Muscle of leg (tissue), 16 donors: ENCODE measurements at places on chromosomes 2 and 18. TPM values are rescaled to one million over a fixed set of nuclear protein-coding genes. Genes with fewer than 3 reads are reported as not detected.

DNA sequence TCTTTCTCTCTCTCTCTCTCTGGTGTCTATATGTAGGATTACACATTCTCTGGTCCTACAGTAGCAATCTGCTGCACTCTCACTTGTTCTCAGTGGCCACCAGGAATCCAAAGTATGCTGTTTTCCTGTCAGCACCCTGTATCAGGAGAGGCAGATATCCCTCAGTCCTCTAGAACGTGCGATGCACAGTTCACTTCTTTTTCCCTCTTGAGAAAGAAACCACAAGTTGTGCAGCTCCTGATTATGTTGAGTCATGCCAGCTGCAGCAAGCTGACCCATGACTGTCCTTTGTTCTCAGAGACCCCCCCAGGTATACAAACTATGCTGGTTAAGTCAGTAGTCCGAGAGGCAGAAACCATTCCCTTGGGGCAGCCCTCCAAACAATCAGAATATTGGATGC, 54.6 kb downstream of the LANCL1 start:
- DNase-seq: no peak

DNA sequence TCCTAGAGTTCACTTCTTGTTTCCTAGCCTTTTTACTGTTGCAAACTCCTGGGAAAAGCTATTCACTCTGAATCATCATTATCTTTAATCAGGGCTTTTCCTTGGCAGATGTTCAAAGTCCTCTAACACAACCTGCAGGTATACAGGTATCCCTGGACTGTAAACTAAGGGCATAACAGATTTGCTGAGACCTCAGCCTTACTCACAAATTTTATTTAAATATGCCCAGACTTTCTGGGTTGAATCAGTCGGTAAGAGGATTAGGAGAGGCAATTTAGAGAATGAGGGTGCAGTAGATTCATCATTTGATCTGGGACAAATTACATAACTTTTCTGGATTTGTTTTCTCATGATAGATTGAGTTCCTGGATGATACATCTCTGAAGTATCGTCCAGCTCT, 217.8 kb upstream of the STON1 start:
- DNase-seq: no peak

DNA sequence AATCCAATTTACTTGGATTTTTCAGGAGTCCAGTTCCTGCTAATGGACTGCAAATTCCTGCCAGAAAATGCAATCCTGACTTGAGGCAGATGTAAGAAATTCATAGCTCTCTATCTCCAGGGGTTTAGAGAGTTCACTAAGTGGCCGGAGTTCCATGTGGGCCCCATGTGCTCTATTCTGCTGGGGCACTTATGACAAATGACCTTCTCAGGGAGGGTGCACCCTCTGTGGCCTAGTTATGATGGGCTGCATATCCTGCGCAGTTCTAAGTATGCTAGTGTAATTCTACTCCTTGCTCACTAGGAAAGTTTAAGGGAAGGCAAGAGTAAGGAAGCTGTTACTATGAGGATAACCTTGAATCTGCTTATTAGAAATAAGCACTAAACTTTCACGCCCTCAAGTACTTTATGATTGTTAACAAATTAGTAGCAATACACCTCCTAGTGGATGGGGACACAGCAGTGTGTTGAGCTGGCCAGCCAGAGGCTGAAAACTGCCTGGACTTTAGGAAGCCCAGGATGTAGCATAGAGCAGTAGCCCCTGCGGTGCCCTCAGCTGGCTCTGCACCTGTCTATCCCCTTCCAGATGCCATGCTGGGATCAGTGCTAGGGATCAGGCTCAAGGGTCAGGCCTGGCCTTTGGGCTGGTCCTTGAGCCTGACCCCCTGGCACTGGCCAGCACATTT, 14.4 kb downstream of the SMYD1 start:
- peak; percentile 27 for DNase-seq

DNA sequence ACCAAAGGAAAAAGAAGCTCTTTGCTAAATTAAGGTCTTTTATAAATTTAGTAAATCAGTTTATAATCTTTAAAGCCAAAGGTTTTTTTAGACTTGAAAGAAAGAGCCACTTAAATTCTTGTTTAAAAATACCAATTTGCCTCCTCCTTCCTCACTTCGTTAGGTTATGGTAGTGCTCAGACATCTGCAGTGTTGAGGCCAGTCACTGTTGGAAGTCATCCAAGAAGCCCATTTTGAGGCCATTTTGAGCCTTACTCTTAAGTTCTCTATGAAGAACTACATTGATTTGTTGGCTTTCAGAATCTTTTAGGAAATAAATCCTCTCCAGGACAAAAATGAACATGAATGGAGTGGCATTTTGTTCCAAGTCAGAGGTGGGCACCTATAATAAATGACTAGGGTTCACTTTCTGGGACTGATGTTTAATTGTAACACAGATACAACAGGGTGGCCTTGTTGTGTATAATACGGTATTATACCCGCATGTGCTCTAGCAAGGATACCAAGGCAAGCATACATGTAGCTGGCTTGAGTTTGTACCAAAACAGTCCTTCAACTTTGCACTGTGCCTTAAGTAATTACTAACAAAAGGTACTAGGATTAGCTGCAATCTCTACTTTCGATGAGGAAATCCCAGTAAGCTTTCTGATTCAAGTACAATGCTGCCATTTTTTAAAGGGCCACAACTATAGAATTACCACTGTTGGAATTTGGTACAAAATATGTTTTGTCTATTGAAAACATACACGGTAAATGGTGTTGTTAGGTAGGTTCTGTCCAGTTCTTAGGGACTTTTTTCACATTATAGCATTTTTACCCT, 22.8 kb downstream of the SLC66A3 start:
- peak; percentile 49 for DNase-seq

DNA sequence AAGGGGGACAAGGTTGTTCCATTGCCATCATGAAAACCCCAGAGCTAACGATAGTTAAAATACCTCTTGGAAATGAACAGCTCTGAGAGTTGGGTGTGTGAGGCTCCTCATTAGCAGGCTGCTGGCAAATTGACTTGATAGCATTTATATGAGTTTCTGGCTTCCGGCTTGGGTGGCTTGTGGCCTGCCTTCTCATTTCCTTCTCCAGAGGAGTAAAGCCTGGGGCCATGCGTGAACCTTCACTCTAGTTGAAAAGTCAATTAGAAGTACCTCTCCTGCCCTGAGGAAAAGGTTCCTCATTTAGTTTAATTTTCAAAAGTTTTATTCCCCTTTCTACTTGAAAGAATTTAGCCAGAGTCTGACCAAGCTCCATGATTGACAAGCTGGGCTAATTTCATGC, 67.1 kb downstream of the MGAT5 start:
- no peak for DNase-seq

DNA sequence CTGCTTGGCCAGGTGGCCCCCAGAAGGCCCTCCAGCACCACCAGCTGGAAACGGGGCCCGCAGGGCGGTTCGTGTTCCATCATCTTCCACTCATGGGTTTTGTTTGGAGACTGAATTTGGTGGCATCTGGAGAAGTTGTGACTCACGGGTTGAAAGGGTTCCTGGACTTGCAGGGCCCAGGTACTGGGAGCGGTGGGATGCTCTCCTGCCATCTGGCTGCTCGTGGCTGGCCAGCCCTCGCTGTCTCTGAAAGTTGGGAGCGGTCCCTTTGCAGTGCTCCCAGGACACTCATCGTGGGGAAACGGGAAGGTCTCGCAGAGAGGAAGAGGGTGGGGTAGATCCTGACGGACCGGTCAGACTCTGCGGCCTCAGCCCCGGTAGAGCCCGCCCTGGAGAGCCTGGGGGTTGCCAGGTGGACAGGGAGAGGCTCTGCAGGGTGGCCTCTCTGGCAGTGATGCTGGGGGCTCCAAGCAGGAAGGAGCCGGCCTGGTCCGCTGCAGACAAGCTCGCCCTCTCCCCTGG, 47.5 kb downstream of the TWIST2 start:
- no peak for DNase-seq

GRCh38 chr2:66578054-66578686, 143.2 kb downstream of the MEIS1 start:
- peak; percentile 16 for DNase-seq

- DNase-seq: no peak
These were observed 15.7 kb upstream of the SERPINB2 start for GRCh38 chr18:63871836-63872235.

DNA sequence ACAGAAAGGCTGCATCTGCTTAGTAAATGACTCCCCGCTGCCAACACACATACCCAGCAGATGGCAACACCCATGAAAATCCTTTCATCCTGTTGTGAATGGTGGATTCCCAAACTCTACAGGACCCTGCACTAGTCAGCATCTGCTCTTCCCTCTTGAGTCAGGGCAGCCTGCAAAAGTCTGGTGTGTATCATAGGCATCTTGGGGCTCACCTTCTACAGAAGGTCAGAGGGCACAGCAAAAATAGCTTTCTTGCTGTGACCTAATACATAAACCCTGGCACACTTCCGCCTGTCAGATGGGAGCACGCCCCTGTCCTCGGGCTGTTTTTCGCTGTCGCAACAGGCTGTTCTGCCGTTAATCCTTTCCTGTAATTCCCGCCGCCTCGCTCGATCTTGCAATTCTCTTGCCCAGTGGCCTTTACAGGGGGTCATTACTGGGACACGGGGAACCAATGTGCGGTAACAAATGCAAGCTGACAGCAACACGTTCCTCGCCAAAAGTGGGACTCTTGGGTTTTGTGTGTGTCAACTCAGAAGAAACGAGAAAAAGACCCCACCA, 19.9 kb upstream of the SCYGR1 start:
- peak; percentile 51 for DNase-seq

DNA sequence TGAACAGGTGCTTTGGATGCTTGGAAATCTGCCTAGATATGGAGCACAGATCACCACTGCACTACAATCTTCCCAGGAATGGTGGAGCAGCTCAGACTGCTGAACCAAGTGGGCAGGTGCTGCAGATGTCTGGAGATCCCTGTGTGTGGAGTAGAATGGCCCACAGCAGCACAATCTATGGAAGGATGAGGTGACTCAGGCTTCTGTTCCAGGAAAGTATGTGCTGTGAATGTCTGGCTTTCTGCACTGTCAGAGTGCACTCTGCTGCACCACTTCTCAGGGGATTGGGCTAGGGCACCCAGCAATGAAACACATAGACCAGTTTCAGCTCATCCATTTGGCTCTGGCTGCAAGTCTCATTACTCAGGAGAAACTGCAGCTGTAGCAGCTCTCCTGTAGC, 865.4 kb upstream of the NXPH2 start:
- DNase-seq: no peak

DNA sequence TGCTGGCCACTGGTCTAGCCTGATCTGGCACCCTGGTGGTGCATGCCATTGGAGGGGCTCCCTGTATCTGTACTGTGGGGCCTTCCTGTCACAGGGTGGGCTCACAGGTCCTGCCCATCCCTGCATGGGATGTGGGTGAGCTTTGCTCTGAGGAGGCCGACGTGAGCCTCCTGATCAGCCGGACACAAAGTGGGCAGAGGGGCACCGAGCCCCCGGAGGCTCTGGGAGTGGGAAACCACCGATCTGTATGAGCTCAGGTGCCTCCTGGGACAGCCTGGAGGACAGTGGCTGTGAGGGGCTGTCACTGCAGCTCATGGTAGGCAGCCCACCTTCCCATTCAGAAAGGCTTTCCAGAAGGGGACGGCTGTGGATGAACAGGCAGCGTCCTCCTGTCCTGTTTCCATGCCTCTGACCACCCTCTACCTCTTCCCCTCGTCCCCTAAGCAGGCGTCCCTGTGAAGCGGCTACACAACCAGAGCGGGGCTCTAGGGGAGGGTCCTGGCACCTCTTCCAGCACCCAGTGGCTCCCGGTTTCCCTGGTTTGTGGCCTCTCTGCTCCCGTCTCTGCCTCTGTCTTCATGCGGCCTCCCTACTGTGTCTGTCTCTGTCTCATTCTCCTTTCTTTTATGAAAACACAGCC, 112.5 kb upstream of the OTOS start:
- no peak for DNase-seq

GRCh38 chr2:85222792-85223191, 89.6 kb downstream of the TCF7L1 start:
- DNase-seq: no peak

- peak; percentile 33 for DNase-seq
These were observed 73.7 kb upstream of the DNAJC10 start for GRCh38 chr2:182642328-182642727.

DNA sequence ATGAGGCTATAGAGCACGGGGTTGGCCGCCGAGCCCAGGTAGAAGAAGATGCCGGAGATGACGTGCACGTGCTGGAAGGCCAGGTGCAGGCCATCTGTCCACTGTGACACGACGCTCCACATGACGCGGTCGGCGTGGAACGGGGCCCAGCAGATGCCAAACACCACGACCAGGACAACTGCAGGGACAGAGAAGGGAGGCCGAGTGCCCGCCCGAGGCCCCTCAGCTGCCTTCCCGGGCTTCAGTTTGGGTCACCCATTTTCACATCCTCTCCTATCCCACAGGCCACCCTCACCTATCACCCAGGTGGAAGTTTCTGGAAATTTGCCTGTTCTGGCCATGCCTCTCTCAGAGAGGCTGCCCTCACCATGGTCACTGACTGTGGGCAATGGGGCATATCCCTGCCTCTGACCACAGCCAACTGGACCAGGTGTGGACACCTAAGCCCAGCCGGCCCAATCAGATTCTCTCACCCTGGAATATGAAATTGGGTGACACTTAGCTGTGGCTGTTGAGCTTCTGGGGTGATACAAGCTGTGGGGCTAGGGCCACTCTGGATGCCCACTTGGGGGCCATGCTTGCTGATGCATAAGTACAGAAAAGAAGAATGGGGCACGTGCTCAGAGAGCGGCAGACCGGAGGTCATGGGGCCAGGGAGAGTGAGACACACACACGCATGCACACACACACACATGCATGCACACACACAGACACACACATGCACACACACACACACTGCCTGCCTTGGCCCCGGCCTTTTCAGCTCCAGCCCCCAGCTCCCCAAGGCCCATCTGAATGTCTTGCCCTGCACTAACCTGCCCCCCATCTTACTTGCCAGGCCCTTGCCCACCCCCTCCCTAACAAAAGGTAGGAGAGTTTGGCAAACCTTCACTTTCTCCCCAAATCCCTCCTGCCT, 4.7 kb downstream of the NMUR1 start:
- DNase-seq: no peak

DNA sequence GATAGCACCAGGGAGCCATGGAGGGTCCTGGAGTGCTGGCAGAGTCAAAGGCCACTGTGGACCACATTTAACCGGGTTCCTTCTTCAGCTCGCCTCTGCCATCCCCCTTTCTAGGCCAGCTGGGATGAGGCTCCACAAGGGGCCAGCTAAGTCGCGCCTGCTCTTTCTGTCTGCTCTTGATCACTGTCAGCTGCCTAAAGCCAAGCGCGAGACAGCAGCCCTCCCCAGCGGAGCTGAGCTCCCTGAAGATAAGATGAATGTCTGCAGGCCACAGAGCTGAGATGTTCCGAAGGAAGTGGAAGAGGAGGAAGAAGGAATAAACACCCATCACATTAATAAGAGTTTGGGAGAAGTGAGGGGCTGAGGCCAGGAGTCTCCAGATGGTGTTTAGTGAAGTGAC, 99.6 kb downstream of the CELF4 start:
- DNase-seq: no peak

Gene POTEC
- total RNA-seq: not detected

Gene TUBA3E
- total RNA-seq: not detected

Gene CHST10
- 14.0 TPM for total RNA-seq

Gene SFT2D3
- total RNA-seq: 6.4 TPM

Gene IGFBP2
- 172 TPM for total RNA-seq

Gene NGEF
- 1.5 TPM for total RNA-seq

Gene STK17B
- total RNA-seq: 8.1 TPM

Gene NXPH2
- 10.6 TPM for total RNA-seq

Gene RFTN2
- 24.9 TPM for total RNA-seq

Gene LRP1B
- total RNA-seq: 0.84 TPM

Gene FBLN7
- 5.1 TPM for total RNA-seq

Gene TMEM247
- not detected for total RNA-seq
